ENCODE measurements at places on chromosomes 1 and 21.

DNA sequence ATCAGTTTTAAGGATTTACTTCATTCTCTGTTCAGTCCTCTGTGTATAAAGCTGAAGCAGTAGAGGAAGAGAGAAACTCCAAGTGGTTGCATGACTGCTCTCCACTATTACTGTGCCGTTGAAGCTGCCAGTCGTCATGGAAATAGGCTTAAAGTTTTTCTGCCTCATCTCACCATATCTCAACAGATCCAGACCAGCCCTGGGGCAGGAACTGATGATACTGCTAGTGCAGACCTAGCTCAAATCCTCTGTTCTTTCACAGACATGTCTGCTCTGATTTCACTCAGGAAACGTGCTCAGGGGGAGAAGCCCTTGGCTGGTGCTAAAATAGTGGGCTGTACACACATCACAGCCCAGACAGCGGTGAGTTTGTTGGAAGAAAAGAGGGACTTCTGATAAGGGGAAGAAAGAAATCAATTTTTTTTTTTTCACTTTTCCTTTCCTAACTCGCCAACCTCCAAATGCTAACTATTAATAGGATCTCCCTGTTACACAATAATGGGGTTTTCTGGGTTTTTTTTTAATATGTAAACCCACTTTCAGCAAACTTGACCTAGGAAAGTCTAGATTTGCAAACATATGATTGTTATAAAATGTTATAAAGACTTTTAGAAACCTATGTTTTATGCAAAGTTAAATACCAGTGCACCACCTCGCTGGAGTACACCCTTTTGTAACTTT, 22.2 kb upstream of the STRIP1 start:
- DNase-seq = no peak

GRCh38 chr1:220363196-220363837, 91.1 kb upstream of the RAB3GAP2 start:
- DNase-seq = no peak

DNA sequence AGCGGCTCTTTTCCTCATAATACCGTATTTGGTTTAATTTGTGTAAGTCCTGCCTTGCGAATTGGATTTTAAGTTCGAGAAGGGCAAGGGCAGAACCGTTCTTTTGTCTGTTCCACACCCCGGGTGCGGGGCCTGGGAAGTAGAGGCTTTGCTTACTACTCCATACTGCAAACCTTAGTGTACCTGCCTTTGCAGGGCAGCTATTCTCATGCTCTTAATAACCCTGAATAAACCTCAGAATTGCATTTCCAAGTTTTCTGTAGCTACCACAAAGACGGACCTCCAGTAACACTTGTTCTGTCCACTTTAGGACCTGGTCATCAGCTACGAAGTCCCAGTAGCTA, 657 bp upstream of the HNRNPU start:
- peak; percentile 67 for DNase-seq

DNA sequence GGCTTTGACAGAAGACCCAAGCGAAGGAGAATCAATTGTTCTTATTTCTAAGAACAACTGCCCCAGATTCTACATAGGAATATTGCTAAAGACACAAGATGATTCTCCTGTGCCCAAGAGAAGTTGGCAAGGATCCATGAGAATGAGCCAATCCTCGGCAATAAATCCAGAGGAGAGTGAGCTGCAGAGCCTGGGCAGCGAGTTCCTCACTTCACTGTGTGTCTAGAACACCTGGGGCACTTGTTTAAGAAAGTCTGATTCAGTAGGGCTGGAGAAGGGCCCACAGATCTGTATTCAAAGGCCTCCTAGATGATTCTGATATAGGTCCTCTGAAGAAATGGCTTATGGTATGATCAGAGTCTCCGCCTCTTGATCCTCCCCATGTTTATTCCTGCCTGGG, 31.8 kb downstream of the GADD45A start:
- peak; percentile 80 for DNase-seq

- DNase-seq = no peak
Measured at GRCh38 chr21:39456665-39457064, 4.9 kb downstream of the SH3BGR start.

- DNase-seq = no peak
Measured at GRCh38 chr1:62536865-62537264, 60.5 kb upstream of the ANGPTL3 start.

GRCh38 chr1:208048904-208049303, 138.0 kb upstream of the CD34 start:
- DNase-seq = no peak

GRCh38 chr1:219757890-219758289, 145.0 kb upstream of the ZC3H11B start:
- no peak for DNase-seq

- DNase-seq = no peak
Measured at GRCh38 chr1:147163019-147163418, 9.3 kb downstream of the PRKAB2 start.

- DNase-seq = no peak
Measured at GRCh38 chr1:9676815-9677393, 25.4 kb downstream of the PIK3CD start.

DNA sequence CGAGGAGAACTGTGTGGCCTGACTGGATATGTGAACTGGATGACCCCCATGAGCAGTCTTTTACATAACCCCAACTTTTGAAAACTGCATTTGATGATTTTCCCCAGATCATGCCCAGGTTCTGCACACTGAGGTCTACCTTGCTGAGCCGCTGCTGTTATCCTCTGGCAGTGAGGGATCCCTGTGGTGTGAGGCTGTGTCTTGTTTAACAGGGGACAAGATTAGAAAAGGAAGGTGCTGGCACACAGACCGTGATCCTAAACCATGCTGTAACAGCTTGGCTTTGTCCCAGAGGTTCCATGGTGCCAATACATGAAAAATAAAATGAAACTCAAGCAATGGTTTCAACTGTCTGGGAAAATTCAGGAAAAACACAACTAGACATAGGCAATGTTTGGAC, 134.2 kb downstream of the ZZZ3 start:
- no peak for DNase-seq

DNA sequence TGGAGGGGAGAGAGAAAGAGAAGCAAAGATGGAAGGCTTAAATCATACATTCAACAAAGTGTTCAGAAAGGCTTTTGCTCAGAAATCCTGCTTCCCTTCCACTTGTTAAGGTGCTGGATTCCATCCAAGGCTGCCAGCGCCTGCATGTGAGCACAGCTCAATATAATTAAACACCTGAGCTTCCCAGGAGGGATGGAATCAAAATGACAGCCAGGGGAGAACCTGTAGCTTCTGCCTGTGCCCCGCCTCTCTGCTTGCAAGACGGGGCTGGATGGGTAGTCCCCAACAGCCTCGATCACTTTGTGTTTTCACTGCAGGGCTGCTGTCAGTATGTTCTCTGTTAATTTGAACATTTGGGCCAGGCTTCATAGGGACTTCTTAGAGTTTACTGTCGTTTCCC, 225.7 kb downstream of the KCNH1 start:
- DNase-seq = no peak

DNA sequence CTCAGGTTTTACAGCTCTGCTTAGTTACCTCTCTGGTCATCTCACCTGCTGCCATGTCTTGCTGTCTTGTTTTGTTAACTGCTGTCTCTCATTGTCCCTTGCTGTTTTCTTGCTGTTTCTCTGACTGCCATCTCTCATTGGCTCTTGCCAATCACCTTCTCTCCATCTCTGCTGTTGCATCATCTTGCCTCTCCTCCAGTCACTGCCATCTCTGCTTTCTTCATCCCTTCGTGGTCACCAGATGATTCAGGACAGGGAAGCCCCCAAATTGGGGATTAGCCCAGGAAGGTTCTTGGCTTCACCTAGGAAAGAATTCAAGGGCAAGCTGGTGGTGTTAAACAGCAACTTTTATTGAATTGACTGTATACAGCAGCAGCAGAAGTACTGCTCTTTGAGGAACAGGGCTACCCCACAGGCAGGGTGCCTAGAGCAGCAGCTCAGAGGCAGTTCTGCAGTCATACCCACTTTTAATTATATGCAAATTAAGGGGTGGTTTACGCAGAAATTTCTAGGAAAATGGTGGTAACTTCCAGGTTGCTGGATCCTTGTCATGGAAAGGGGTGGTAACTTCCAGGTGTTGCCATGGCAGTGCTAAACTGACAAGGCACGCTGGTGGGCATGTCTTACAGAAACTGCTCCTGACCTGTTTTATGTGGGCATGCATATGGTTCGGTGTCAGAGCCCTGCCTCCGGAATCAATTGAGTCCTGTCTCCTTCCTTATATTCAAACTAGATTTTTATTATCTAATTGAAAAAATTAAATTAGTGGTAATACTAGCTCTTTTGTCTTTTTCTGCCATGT, 33.4 kb downstream of the SUCO start:
- DNase-seq = no peak

DNA sequence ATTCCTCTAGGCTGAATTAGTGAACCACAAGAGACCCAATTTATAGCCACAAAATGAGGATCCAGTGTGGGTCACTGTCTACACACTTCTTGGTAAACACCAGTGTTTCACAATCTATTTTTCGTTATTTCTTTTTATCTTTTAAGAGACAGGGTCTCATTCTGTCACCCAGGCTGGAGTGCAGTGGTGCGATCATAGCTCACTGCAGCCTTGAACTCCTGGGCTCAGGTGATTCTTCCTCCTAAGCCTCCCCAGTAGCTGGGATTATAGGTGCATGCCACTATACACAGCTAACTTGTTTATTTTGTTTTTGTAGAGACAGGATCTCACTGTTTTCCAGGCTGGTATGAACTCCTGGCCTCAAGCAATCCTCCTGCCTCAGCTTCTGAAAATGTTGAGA, 29.3 kb upstream of the SLC45A3 start:
- DNase-seq = no peak

DNA sequence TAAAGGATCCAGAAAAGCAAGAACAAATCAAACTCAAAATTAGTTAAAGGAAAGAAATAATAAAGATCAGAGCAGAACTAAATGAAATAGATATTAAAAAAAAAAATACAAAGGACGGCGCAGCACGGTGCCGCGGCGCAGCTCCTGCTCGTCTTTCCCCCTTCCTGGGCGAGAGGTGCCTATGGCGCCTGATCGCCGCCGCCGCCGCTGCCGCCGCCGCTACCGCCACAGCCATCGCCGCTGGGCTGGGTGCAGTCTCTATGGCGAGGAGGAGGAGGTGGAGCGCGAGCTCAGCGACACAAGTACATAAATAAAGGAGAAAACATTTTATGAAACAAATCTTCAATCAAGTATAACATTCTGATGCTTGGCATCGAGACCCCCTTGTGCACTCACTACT, 77.6 kb upstream of the VANGL1 start:
- no peak for DNase-seq

DNA sequence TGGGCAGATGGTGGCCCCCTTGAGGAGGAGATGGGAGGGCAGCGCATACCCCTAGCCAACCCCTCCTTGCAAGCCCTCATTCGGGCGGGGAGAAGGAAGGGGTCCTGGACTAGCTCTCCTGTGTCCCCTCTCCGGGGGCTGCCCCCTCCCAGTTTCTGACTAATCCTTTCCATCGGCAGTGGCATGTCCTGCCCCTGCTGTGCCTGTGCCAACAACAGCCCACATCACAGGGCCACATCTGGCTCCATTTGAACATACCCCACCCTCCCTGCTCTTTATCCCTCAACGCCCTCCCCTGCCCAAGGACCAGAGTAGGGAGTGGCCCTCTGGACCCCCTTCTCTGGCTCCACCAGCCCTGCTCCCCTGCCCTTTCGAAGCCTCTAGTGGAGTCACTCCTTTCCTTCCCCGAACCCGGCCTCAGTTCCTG, 11.0 kb upstream of the LMNA start:
- peak; percentile 40 for DNase-seq

DNA sequence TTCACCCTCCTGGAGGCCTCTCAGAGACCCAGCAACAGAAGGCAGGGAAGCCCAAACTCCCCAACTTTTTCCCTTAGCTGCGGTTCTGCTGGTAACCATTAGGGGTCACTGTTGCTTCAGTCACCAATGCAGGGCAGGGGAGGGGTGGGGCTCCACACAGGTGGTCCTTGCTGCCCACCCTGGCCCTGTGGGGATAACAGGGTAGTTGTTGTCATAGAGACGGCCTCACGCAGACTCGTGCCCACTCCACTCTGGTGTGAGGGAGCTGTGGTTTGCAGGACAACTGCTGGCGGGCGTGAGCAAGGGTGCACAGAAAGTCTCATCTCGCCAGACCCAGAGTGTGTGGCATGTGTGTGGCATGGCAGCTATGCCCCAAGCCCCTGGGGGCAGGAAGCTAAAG, 19.9 kb downstream of the INSRR start:
- peak; percentile 45 for DNase-seq

- DNase-seq = no peak
Measured at GRCh38 chr21:37074546-37074945, 1.5 kb downstream of the TTC3 start.

DNA sequence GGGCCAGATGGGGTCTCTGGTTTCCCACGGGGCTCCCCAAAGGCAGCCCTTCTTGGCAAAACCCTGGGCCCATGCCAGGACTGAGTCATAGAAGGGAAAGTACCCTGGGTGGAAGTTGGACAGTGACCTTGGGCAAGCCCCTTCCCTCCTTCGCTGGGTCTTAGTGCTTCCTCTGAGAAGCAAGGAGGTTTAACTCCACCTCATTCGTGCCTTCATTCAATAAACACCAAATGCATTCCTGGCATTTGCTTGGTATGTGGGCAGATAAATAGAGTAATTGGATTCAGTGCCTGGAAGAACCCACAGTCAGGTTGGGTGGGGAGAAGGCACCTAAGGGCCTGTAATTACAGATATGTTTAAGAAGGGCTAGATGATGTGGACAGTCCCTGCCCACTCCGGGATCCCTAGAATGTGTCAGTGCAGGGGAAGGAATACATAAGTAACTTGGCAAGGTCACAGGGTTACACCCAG, 36.3 kb upstream of the CITED4 start:
- DNase-seq = no peak

- DNase-seq = no peak
Measured at GRCh38 chr1:85865213-85865612, 157.0 kb upstream of the ZNHIT6 start.

DNA sequence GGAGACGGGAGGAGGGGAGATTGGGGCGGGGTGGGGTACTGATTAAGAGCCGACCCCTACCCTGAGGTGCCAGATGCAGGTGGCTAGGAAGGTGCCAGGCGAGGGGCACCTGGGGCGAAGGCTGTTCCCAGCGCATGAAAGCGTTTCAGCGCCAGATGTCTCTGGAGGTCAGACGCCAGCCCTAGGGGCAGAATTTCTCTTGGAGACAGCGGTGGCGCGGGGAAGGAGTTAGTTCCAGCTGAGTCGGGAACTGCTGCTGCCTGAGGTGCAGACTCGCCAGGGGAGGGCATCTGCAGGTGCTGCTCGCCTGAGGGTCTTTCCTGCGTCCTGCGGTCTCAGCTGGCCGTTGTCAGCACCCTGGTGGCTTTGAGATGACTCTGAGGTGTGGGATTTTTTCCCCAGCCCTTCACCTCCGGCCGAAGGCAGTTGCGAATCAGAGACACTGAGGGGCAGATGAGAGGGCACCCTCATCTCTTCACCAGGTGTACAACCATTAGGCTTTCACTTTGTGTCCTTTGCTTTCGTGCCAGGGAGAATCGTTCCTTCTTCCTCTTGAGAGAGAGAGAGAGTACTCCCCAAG, 539 bp downstream of the CGN start:
- DNase-seq = peak; percentile 69

DNA sequence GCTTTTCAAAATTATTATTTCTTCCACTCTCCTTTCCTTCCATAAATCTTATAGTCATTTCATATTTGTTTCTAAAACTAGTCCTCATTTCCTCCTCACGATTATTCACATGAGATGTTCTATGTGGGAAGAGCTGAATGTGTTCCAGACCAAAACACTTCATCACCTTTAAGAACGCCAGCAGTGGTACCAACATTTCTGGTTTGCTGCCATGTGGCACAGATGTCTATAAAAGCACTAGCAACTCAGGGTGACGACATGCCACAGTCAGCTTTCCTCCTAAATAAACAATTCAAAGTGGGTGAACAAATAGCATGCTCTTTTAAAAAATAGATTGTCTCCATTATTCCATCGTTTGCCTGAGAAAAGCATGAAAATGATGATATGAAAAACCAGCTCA, 1217.8 kb upstream of the ADGRL2 start:
- DNase-seq = no peak

All from mucosa of descending colon (tissue), 3 donors.